Heart left ventricle (tissue), 16 donors: ENCODE measurements at places on chromosomes 7 and 10. TPM values are rescaled to one million over a fixed set of nuclear protein-coding genes. Genes with fewer than 3 reads are reported as not detected.

DNA sequence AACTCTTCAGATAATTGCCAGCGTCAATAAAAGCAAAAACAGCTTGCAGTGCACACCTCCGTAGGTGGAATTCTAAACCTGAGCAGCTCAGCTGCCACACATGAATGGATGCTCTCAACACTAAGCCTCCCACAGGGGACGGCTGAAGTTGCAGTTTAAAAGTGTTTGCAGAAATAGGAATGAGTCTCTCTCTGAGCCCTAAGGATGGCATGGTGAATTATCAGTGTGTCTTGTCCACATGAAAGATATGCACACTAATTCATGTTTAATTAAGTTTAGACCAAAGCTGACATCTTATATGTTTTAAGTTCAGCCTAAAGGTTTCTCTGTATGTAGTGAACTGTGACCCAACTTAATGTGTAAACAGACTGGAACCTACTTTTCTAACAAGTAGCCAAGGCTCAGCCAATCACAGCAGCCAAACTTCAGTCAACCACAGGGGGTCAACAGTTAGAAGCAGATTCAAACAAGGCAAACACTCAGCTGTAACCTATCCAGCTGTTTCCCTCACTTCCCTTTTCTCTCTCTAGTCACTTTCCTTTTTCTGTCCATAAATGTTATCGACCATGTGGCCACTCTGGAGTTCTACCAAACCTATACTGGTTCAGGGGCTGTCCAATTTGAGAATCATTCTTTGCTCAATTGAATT lies 38.1 kb downstream of the CTTNBP2 start:
- H3K36me3 ChIP-seq: no peaks in the 10 kb centered on the region
- H3K4me1 ChIP-seq: peaks cover 2% of the 10 kb centered on the region
- no peak overlapping the region for H3K4me3 ChIP-seq
- no peaks in the 10 kb centered on the region for H3K27me3 ChIP-seq
- no peak overlapping the region for H3K27ac ChIP-seq

CPA2 gene
- total RNA-seq: 1.1 TPM

- H3K4me3 ChIP-seq: no peak overlapping the region
- H3K27ac ChIP-seq: no peak overlapping the region
- DNase-seq: no peak
- H3K27me3 ChIP-seq: no peaks in the 10 kb centered on the region
- H3K36me3 ChIP-seq: no peaks in the 10 kb centered on the region
- H3K4me1 ChIP-seq: no peaks in the 10 kb centered on the region
Measured at GRCh38 chr10:129328546-129328945, 138.5 kb upstream of the MGMT start.

AKR1E2 gene
- 4.1 TPM for total RNA-seq

- H3K4me3 ChIP-seq: no peak overlapping the region
- peaks cover 28% of the 10 kb centered on the region for H3K4me1 ChIP-seq
- DNase-seq: no peak
- no peak overlapping the region for H3K27ac ChIP-seq
Measured at GRCh38 chr10:34719746-34720145, 95.3 kb downstream of the PARD3 start.
